ENCODE measurements at places on chromosomes 13 and 19. TPM values are rescaled to one million over a fixed set of nuclear protein-coding genes. Genes with fewer than 3 reads are reported as not detected.

DNA sequence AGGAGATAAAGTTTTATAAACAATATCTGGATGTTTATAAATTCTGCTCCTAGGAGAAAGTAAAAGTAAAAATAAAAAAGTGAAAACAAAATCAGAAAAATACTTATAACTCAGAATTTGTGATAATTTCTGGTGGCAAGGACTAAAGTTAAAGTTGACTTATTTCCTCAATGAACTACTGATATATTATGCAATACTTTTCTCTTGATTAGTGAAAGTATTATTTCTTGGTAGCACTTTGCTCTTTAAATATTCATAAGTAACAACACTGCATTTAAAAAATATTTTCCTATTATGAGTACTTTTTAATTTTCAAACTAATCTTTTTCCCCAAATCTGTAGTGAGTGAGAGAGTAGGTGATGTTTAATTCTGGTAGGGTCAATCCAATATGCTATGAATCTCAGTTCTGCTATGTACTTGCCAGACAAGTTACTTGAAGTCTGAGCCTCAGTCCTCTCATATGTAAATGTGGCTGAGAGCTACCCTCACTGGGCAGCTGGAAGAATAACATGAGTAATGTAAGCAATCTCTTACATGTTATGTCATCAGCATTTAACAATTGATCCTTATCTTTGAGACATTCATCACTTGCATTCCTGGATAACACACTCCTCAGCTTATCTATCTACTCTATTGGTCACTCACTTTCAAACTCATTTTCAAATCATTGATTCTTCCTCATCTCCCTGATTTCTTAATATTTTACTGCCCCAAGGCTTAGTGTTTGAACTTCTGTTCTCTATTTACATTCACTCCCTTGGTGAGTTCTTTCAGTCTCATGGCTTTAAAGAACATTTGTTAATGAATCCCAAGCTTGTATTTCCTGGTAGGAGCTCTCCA is 239.0 kb downstream of the RGCC start:
- no peak for DNase-seq

- no peak for DNase-seq
Measured at GRCh38 chr19:41801792-41802211, 5.4 kb downstream of the CEACAM3 start.

GRCh38 chr13:73129023-73129422 is 70.2 kb downstream of the KLF5 start:
- DNase-seq = no peak

The WASF3 gene
- 0.10 TPM for total RNA-seq

The ZNF541 gene
- 0.08 TPM for total RNA-seq
